AG10803 (cell line): ENCODE measurements at places on chromosomes 7 and 10.

DNA sequence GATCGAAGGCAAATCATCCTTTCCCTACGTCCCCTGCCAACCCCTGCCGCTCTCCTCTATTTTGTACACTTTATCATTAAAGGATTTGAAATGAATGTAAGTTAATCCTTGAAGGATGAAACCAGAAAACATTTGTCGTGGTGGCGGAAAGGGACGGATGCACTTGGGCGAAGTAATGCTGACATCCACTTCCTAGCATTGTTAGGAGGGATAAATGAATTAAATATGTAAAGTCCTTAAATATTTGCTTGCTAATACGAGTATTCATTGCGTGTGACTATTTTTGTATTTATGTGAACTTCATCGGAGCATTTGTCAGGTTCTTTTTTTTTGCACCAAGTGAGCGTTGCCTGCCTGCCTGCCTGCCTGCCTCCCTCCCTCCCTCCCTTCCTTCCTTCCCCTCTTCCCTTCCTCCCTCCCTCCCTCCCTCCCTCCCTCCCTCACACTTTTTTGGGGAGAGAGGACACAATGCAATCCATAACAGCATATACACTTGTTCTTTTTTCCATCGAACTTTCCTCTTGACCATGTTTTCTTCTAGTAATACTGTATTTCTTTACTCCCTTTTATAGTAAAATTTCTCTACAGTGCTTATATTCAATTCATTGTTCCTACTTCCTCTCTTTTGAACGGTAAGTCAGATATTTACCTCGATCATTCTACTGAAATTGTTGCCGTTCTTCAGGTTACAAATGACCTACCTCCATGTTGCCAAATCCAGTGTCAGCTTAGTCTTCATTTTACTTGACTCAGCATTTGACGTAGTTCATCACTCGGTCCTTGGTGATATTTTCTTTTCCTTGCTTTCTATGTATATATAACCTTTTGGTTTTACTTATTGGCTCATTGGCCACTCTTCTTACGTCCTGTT is 831 bp downstream of the CCDC7 start:
- DNase-seq: peak; percentile 28

DNA sequence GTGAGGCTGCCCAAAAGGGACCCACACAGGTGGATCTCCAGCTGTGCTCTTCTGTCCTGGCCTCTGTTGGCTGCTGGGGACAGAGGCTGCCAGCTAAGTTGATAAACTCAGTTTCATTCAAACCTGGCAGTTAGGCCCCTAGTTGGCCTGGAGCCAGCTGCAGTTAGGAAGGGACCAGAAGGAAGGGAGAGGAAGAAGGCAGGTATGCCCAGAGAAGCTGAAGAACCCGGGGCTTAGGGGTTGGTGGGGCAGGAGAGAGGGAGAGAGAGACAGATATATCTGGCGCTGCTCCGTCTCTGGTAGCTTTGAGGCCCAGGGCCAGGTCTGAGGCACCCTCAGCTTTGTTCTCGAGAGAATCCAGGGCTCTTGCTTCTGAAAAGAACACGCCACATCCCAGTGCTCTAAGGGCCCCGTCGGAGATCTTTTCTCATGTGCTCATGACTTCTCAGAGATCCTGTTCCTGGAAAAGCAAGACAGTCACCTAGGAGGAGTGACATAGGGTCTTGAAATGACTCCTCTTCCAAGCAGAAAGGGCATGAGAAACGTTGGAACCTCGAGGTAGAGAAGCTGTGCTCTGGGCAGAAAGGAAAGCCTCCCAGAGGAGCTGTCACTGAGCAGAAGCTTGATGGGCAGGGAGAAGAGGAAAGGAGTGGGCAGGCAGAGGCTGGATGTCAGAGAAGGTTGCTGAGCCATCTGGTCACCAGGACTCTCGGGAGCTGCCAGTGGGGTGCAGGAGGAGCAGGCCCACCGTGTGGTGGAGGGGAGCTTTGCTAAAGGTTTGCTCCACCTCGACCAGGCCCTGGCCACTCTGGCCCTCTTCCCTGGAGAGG is 153.6 kb downstream of the ARHGAP21 start:
- no peak for DNase-seq

DNA sequence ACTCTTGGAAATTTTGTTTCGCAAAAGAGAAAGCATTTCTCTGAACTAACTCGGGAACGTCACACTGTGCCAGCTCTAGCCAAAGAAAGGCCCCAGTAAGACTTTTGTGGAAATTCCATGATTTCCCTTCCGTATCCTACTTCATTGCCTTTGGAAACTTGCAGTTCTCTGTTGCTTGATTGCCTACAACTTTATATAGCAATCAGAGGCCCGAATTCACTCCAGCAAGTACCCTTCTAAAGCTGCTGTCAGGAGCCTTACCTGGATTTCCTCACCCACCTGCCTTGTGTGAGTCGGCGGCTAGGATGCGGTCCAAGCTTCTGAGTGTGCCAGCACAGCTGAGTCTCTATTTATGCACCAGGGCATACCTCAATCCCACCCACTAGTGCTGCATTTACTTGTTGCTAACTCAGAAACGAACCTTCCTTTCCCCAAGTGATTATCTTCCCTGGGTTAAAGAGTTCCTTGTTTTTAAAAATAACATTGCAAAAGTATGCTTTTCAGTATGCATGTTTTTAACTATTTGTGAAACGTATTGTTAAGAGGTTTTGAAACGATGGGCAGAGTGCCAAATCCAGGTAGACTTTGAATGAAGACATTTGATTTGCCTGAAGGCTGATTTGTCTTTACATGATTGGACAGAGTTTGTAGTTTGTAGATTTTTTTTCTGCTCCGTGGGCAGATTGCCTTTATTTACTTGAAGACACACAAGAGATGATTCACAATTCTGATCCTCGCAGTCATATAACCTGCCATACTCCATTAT is at the start of gene AGR2:
AGR2 (minus strand) TSS at position 326 of the 766 bp plus-strand sequence. CDS start 3,203 bp downstream, outside the sequence.
- DNase-seq: no peak

GRCh38 chr10:49257626-49258349 is 41.2 kb upstream of the C10orf71 start:
- DNase-seq: no peak

DNA sequence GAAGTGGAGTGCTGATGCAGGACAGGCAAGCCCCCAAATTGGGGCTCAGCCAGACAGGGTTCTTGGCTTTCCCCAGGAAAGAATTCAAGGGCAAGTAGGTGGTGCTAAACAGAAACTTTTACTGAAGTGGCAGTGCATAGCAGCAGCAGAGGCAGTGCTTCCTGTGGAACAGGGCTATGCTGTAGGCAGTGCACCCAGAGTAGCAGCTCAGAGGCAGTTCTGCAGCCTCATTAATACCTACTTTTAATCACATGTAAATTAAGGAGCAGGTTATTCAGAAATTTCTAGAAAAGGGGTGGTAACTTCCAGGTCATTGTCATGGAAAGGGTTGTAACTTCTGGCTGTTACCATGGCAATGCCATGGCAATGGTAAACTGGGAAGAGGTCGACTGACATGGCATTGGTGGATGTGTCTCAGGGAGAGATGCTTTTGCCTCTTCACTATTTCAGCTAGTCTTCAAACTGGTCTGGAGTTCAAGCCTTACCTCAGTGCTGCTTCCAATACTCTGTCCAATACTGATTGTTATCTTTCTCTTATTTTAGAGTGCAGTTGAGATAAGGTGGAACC is 29.2 kb downstream of the PRSS58 start:
- no peak for DNase-seq

- DNase-seq: no peak
Measured at GRCh38 chr10:88028654-88029053, 165.2 kb downstream of the PTEN start.

DNA sequence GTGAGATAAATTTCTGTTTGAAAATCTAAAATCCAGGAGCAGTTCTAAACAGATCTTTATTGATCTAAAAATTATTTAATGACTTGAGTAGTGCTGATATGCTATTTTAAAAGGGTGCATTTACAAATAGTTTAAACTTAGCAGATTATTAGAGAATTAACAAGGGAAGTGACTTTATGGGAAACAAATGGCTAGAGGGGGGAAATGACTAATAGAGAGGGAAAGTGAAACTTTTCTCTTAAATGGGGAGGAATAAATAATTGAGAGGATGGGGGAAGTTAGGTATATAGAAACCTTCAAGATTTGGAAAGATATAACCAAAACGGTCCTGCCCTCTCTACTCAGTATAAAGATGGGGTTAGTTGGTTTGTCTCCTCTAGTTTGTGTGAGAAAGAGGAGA is 90.1 kb upstream of the ARMC3 start:
- DNase-seq: no peak

DNA sequence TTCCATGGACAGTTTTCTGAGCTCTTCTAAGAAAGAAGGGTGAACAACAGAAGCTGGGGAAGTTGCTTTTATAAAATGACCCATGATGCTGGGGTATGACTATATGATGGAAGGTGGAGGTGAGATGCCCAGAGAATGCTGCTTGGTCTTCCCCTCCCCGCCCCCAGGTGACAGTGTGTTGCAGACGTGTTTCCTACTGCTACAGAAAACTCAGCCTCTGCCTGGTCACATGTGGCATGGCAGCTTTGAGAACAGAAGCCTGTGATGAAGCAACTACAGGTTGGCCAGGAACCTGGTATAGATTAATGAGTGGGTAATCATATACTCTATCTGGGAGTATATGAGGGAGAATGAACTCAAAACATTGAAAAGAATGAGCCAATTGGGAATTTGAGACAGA is 67.1 kb downstream of the MTURN start:
- DNase-seq: no peak

- DNase-seq: no peak
Measured at GRCh38 chr7:140232957-140233917, 56.5 kb upstream of the KDM7A start.

GRCh38 chr7:93036149-93036640 is 81.6 kb downstream of the SAMD9 start:
- no peak for DNase-seq

GRCh38 chr10:130627346-130628045 is 491.3 kb downstream of the GLRX3 start:
- DNase-seq: no peak

DNA sequence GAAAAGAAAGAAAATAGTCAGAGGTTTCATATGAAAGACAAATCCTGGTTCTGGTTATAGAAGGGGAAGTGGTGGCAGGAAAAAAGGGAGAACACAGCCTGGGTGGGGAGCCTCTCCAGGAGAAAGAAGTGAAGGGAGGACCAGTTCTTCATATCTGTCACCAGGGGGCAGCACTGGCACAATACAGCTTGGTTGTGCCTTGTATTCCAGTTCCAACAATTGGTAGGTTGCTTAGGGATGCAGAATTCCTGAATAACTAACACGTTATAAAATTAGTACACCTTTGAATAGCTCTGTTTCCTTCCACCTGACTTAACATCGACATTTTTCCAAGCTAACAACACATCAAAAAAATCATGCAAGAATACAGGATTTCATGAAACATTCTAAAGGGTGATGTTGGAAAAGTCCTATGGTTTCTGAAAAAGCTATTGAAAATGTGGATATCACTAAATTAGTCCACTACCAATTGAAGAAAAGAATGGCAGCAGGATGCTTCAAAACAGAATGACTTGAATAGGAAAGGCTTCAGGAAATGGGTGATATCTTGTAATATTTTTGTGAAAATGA is 52.9 kb downstream of the CYP26A1 start:
- no peak for DNase-seq

DNA sequence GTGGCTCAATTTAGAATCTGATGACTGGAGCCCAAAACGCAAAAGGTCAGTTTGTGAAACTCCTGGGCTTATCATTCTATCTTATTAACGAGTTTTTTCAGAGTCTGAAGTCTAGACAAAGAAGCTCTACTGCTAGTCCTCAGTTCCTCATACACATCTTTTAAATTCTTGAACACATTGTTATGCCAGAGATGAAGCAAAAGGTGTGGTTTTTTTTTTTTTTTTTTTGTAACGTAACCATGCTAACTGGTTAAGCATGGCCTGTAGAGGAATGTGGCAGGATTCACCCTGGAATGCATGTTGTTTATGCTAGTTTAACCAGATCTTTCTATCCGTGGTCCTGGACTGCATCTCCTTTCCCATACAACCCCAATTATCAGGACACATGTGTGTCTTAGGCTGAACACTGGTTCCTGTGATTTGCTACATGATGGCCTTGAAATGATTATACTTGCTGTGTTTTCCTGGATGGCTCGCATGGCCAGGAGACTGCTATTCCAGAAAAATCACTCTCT is 79.3 kb upstream of the MDFIC start:
- peak; percentile 55 for DNase-seq

DNA sequence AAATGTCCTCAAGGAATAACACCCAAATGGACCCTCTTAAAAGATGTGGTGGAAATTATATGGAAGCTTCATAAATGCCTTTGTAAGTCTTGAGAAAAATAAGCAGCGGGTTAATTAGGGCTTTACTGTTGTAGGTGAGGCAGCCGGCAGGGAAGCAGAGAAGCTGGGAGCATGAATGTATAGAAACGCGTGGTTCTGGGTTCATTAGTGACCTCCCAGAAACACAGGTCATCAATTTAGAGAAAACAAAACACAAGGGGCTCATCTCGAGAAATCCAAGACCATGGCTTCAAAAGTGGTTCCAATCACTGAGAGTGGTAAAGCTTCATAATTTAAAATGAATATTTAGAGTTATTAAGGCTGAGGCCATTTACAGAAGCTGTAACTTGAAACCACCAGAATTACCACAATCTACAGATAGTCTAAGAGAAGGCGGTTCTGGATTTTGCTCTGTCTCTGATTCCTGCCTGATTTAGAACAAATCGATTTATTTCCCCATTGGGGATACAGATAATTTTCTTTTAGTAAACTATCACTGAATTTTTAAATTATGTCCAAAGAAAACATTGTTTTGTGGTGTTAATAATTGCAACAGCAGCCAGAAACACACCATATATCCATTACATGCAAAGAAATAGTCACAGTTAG is 20.7 kb downstream of the GARIN1A start:
- no peak for DNase-seq

GRCh38 chr10:6037422-6037821 is 24.7 kb downstream of the IL2RA start:
- no peak for DNase-seq

DNA sequence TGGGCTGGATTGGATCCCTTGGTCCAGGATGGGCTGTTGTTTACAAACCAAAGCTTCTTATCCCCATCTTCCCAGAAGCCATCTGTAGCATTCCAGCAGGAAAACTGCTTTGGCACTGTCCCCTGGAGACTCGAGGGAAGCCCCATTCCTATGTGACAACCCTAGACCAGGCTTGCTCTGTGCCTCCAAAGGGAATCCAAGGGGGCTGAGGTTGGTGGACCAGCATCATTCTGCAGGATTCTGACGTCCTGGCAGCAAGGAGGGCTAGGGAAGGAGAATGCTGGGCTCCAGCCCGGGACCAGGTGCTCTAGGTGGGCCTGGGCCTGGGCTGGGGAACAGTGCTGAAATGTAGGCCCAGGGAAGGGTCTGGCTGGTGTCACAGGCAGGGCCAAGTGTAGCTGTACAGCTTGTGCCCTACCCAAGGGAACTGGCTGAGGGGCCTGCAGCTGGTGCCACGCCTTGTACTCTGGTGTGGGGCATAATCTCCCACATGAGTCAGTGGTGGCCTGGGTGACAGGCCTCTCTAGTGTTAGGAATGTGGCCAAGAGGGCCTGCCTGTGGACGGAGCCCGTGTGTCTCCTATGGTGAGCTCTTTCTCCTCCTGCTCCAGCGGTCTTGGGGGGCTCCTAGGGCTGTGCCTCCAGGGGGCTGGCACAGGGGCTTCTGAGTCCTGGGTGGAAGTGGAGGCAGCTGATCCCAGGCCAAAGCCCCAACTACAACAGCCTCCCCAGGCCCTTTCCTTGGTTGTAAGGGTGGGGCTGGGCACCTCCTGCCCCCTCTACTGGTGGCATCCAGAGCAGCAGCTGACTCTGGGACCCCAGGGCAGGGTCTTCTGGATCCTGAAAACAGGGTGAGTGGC is 25.2 kb downstream of the TRIM8 start:
- peak; percentile 54 for DNase-seq

- DNase-seq: peak; percentile 83
Measured at GRCh38 chr7:135650831-135651573, 11.3 kb upstream of the STMP1 start.
